ENCODE measurements at places on chromosomes 11 and 22.
A peak's percentile ranks its signal among the peaks of the same experiment; 100 is the strongest.

DNA sequence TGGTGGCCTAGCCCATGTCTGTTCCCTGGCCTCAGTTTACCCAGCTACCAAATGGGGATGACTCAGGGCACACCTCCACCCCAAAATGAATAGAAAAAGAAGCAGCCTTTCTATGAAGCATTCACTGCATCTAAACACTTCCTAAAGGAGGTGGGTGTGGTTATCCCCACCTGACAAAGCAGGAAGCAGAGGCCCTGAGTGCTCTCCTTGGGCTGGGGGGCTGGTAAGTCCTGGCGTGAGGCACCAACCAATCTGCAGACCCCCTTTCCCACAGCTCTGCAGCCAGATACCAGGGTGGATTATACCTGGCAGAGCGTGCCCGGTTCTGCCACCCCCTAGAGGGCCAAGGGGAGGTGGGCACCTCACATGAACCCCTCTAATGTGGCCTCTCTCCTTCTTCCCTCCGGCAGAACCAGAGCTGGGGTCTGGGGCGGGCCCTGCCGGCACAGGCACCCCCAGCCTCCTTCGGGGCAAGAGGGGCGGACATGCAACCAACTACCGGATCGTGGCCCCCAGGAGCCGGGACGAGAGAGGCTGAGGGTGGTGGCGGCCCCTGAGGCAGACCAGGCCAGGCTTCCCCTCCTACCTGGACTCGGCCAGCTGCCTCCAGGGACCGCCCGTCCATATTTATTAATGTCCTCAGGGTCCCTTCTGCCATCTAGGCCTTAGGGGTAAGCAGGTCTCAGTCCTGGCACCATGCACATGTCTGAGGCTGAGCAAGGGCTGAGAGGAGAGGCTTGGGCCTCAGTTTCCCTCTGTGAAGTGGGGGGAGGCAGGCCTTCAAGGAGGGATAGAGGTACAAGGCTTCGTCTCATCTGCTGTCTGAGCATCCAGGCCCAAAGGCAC lies 9.2 kb downstream of the RHBDD3 start:
- DNase-seq = no peak

GRCh38 chr22:27317971-27318428 lies 483.6 kb downstream of the MN1 start:
- DNase-seq = no peak

GRCh38 chr11:47495856-47496217 lies 46.9 kb upstream of the RAPSN start:
- DNase-seq = no peak

GRCh38 chr22:40509401-40510134 lies 127.0 kb downstream of the MRTFA start:
- no peak for DNase-seq

- no peak for DNase-seq
Measured at GRCh38 chr11:113016905-113017304, 55.7 kb downstream of the NCAM1 start.

GRCh38 chr11:72828081-72828567 lies 13.9 kb downstream of the ATG16L2 start:
- no peak for DNase-seq

GRCh38 chr11:57324154-57324885 lies 432 bp downstream of the TNKS1BP1 start:
- DNase-seq = no peak

- DNase-seq = no peak
Measured at GRCh38 chr11:17987826-17988225, 25.0 kb downstream of the SERGEF start.

DNA sequence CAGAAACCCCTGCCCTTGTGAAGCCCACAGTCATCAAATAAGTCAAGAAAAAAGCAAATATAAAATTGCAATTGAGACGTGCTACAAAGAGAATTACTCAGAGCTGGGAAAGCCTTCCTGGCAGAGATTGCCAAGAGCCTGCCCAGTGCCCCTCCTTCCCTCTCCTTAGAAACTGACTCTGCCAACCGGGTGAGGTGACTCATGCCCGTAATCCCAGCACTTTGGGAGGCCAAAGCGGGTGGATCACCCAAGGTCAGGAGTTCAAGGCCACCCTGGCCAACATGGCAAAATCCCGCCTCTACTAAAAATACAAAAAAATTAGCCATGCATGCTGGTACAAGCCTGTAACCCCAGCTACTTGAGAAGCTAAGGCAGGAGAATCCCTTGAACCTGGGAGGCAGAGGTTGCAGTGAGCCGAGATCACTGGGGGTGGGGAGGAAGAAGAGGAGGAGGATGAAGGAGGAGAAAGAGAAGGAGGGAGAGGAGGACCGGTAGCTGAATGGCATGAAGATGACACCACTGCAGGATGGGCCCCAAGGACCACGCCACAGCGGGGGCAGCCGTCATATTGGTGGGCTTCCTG lies 76.1 kb upstream of the RTL6 start:
- peak; percentile 69 for DNase-seq

- DNase-seq = peak; percentile 70
Measured at GRCh38 chr11:27485930-27486773, 13.6 kb upstream of the LGR4 start.

DNA sequence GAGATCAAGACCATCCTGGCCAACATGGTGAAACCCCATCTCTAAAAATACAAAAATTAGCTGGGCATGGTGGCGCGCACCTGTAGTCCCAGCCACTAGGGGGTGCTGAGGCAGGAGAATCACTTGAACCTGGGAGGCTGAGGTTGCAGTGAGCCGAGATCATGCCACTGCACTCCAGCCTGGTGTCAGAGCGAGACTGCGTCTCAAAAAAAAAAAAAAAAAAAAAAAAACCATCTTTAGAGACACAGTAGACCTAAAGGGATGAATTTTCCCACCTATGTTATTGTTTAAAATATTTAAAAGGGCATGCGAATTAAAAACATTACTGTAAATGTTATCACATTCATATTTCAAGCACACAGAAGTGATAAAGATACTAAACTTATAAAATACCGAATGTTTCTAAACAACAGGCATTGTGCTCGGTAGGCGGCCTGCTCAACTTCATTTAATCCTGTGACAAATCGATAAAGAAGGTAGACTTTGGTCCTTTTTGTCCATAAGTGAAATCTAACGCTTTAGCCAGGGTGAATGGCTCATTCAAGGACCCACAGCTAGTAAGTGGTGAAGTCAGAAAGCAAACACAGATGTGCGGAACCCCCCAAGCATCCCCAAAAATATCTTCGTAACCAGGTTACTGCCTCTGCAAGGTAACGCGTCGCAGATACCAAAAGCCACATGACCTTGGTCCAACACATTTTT lies 16.1 kb downstream of the NCAPD3 start:
- DNase-seq = no peak

GRCh38 chr22:46858181-46858771 lies 95.8 kb downstream of the TBC1D22A start:
- no peak for DNase-seq

GRCh38 chr22:44023404-44024287 lies 456 bp upstream of the PARVB start:
- DNase-seq = peak; percentile 37

DNA sequence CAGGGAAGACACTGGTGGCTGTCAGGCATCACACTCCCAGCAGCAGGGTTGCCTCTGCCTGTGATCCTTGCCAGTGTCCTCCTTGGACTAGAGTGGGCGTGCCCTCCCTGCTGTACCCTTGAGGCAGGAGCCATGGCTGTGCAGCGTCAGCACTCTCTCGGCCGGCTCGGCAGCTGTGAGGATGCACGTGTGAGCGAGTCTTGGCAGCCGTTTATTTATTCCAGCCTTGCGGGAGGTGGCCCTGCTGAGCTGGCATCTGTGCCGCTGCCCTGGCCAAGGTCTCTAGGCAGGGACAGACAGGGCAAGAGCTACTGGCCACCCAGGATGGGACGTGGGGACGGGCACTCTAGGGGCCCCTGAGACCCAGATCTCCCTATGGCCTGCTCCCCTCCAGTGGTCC lies 33.9 kb downstream of the TSPAN4 start:
- no peak for DNase-seq

DNA sequence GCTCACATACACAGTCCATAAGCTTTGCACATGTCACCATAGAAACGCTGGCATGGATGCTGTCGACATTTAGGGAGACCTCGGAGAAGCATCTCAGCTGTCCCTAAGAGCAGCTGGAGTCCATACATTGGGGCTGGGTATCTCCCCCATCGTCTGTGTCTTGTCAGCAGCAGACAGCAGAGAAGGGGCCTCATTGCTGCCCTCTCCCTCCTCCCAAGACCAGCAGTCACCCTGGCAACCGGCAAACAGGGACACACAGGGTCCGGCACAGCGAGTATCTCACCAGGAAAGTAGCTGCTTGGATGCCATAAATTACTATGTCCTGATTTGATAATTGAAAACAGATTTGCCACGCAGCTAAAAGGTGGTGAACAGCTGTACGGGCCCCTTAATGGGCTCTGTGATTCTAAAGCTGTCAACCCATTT lies 84.4 kb downstream of the CD44 start:
- no peak for DNase-seq

DNA sequence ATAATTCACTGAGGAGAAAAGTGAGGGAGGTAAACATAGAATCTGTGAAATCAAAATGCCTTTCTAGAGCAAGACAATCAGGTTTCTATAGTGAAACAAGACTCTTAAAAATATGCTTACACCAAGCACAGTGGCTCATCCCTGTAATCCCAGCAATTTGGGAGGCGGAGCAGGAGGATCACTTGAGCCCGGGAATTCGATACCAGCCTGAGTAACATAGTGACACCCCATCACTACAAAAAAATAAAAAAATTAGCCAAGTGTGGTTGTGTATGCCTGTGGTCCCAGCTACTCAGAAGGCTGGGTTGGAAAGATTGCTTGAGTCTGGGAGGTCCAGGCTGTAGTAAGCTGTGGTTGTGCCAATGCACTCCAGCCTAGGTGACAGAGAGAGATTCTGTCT lies 43.2 kb upstream of the ME3 start:
- no peak for DNase-seq

GRCh38 chr11:35814081-35814695 lies 129.7 kb upstream of the LDLRAD3 start:
- DNase-seq = no peak

GRCh38 chr11:63001456-63001855 lies 14.2 kb downstream of the SLC22A8 start:
- DNase-seq = no peak

- DNase-seq = no peak
Measured at GRCh38 chr11:21142007-21142406, 472.6 kb downstream of the NELL1 start.

- no peak for DNase-seq
Measured at GRCh38 chr11:78313898-78314297, 103.7 kb downstream of the GAB2 start.

DNA sequence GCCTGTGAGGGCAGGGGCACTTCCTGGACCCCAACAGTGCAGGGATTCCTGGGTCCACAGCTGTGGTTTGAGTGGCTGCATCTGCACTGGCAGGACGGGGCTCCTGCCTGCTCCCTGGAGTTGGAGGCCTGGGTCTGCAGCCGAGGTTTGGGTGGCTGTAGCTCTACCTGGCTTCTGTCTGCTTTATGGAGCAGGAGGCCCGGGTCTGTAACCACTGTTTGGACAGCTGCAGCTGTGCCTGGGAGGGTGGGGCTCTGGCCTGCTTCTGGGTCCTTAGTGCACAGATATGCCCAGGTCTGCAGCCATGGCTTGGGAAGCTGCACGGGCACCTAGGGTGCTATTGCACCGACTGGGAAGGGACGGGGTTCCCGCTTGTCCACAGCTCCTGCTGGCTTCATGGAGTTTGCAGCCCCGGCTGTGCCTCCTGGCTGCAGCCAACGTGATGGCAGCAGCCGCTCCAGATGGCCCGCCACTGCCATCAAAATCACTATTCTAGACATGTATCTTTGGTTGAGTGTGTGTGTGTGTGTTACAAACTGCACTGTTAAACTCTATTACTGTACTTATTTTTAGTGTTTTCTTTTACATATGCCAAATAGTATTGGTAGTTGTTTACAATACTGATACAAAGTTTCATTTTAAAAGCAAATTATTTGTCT lies 412.3 kb upstream of the KIRREL3 start:
- DNase-seq = no peak

- DNase-seq = no peak
Measured at GRCh38 chr11:65778901-65779668, 1.7 kb downstream of the AP5B1 start.

DNA sequence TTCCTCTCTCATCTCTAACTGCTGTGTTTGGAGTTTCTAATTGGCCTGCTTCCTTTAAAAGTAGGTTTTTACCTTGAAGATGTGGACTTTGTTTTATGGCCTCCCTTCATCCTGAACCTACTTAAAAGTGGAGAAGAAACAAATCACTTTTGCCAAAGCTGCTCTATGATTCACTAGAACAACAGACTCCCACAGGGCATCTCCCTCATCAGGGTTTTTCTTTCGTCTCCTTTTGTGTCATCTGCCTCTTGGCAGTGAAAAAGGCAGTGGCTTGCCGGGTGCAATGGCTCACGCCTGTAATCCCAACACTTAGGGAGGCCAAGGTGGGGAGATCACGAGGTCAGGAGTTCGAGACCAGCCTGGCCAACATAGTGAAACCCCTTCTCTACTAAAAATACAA lies 186.6 kb upstream of the MTNR1B start:
- no peak for DNase-seq

GRCh38 chr11:61034704-61035525 lies 63.4 kb downstream of the CD6 start:
- DNase-seq = no peak
